ENCODE measurements at places on chromosomes 1 and 21.

DNA sequence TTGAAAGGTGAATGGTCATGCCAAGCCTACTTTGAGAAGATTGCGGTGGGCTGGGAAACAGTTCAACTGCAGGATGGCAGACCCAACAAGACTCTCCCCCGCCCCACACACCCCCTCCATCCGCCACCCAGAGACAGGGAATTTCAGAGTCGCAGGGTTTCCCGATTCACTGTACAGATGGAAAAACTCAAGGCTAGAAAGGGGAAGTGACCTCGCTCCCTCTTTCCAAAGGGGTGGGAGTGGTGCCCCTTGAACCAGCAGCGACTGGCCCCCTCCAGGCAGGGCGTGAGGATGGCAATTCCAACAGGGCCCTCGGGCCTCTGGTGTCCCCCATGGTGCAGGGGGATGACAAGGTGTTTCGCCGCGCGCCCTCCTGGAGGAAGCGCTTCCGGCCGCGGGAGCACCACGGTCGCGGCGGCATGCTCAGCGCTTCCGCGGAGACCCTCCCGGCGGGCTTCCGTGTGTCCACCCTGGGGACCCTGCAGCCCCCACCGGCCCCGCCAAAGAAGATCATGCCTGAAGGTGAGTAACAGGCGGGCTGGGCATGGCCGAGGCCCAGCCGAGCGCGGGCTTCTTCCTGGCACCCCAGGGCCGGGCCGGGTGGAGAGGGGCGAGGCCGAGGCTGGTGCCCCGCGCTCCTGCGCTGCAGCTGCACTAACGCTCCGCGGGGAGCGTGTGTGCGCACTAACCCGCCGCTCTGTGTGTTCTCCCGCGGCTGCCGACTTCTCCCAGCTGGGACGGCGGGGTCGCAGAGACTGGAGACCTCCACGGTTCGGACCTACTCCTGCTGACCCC, 10.4 kb downstream of the MYOG start:
- DNase-seq, result no peak

DNA sequence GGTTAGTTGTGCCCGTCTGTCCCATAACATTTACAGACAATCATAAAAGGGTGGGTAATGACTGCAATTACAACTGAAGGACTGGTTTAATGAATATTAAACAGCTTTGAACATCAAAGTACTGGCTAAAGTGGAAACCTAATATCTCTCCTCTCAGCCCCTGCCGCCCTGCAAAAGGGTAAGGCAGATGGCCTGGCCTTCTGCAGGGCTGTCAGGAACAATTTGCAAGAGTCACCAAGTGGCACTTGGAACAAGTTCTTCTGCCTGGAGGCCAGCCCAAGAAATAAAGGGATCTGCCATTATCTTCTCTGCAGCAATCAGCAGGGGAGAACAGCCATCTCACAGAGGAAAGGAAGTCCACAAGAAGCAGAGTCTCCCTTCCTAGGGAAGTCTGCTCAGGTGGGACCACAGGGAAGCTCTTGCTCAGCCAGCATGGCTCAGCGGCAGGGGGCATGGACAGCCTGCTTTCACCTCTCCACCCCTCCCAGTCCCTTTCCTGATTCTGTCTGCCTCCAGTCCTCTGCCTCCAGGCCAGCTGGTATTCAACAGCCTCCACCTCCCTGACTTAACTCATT, 96.1 kb downstream of the TRABD2B start:
- DNase-seq, result no peak

DNA sequence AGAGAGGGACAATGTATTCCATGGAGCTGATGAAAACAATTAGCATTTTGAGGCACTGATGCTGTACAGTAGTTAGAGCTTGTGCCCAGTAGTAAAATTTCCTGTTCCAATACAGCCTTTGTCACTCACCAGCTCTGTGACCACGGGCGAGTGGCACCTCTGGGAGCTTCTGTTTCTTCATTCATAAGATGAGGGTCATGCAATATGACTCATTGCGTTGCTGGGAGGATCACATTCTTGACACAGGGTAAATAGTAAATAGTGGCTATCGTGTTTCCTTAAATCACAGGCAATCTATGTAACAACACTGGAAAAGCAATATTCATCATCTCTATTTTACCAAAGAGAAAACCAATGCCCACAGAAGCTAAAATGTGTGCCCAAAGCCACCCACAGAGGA, 4.5 kb upstream of the LRRC52 start:
- no peak for DNase-seq

DNA sequence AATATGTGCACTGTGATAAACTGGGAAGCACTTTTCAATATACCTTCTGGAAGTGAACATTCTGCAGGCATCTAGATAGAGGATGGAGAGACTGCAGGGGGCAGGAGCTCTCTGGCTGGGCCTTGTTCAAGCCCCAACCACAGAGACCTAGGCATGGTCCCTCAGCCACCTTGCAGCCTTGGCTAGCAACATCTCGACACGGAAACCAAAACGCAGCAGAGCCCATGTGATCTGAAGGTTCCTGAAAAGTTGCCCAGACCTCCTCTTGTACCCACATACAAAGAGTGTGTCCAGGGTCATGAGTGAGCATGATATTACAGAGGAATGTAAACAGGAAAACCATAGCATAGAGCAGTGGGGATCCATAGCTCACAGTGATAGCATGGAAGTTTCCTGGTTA, 33.1 kb upstream of the SAMD11 start:
- no peak for DNase-seq

DNA sequence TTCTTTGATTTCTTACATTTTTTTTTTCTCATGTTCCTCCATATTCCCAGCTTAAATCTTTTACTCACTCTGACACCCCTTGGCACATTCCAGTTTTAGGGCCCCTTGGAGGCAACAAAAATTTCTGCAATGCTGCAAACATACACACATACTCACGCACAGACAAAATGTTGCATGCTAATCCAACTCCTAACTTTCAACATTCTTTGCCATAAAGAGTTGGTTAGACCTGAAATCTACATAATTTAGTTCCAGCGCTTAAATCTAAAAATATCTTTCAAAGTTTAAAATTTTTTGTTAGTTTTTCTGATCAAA, 103.9 kb downstream of the PTPN14 start:
- DNase-seq, result no peak

DNA sequence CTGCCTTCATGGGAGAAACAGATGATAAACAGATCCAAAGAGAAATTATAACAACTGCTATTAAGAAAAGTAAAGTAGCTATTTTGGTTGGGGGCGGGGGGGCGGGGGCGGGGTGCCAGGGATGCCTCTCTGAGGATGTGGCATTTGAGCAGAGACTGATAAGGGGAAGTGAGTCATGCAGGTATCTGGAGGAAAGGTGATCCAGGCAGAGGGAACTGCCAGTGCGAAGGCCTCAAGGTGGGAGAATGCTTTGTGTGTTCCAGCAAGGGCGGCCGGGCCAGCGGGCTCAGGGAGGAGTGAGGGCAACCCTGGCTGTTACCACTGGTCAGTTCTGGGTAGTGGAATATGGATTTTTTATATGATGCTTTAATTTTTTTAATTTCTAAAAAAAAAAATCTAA, 7.0 kb upstream of the TNFRSF1B start:
- DNase-seq, result no peak

- DNase-seq, result no peak
Measured at GRCh38 chr1:67134695-67135094, at the start of gene C1orf141. Gene C1orf141 (minus strand): TSS chr1:67134970. CDS start chr1:67127240, 7,730 bp downstream.

GRCh38 chr1:61081144-61081685, 1.1 kb upstream of the NFIA start:
- DNase-seq, result no peak

GRCh38 chr21:35737899-35738346, 322.4 kb downstream of the SETD4 start:
- DNase-seq, result peak; percentile 15

DNA sequence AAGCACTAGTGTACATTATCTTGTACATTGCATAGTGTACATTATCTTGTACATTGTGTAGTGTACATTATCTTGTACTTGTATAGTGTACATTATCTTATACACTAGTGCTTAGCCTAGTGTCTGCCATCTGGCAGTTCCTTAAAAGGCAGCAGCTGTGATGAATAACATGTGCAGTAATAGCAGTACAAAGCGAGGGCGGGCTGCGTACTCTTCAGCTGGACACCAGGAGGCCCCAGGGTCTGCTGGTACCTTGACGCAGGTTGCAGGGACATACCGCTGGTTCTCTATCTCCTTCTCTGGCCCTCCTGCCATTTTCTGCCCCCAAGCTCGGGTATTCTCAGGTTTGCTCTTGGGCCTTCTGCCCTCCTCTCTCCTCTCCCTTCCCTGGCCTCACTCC, 149.6 kb downstream of the SEC16B start:
- no peak for DNase-seq

DNA sequence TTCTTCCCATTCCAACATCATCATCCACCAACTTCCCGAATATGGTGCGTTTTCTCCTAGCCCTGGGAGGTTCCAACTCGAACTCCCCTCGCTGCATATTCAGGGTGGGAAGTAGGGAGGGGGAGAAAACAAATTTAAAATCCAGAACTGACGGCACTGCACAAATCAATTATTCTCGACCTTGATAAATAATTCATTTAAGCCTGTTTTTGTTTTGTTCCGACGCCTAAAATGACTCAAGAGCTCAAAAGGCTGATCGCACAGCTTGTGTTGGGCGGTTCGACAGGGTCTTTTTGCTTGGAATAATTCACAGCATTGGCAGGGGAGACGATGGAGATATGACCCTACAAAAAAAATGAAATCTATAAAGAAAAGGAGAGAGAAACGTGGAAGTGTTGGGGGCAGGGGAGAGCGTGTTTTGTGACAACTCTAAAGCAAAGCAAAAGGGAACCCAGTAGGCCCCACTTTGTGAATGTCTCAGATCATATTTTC, 3.1 kb upstream of the BARHL2 start:
- no peak for DNase-seq

- DNase-seq, result no peak
Measured at GRCh38 chr1:5960336-5960735, 31.9 kb downstream of the NPHP4 start.

DNA sequence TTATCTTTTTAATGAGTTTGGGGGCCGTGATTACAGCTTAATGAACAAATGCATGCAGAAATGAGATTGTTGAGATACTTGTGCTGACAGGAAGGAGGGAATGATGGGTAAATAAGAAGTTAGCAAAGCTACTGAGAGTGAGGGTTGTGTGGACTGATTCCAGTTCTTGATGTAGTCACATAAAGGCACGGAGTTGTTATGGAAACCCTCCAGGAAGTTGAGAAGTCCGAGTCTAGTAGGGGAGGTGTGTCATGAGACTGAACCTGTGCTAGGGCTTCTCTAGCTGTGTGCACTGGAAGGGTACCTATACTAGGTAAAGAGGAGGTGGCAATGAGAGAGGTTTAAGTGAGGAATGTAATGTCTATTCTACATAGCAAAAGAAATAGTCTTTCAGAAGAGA, 475.7 kb downstream of the USP25 start:
- no peak for DNase-seq

DNA sequence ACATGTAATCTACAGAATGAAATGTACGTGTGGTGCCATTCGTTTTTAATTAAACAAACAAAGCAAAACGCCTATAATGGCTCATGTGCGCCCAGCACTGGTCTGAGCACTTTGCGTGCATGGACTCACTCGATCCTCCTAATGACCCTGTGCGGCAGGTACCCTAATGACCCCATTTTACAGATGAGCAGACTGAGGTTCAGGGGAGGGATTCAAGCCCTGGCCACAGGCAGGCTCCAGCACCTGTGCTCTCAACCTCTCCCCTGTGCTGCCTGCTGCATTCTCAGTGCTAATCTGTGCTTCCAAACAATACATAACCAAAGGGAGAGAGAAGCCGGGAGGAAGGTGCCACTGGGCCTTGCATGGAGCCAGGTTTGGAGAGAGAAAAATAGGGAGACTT, 124.2 kb upstream of the ZBTB40 start:
- DNase-seq, result no peak

DNA sequence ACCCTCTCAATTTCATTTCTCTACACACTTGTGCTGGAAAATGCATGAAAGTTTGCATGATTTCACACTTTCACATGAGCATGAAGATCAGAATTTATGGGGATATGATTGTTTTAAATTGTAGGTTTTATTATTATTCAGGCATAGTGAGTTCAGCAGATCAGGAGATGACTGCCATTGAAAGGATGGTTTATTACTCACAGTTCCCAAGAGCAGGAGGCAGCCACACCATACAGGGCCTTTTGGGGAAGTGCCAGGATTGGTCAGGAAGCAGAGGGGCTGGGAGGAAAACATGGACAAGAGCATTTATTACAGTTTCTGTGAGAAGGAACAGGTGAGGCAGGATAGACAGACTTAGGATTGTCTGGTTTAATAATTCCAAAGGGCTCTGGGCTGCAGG, 114.6 kb upstream of the KCNJ15 start:
- DNase-seq, result no peak

DNA sequence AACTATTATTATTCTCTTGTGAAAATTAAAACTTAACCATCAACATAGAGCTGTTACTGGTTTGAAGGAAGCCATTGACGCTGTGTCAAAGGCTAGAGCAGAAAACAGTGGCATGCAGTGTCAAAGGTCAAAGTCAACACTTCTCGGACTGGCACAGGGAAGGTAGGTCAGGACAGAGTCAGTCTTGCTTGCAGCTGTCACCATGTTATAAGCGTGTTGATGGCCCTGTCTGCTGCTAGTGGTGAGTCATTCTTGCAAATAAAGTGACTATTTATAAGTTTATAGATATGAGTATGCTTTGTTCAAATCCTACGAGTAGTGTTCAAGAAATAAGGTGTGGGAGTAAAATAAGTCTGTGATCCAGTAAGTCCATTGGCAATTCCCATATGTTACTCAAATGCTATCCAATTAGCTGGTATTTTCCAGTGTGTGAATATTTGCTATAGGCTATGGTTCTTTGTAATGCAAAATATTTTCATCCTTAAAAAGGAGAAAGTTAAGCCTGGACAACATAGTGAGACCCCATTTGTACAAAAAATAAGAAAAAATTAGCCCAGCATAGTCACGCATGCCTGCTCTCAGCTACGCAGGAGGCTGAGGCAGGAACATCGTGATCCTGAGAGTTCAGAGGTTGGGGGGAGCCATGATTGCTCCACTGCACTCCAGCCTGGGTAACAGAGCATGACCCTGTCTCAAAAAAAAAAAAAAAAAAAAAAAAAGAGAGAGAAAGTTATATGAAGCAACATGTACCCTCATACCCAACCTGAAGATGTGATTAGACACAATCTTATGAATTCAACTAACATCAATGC, 26.3 kb upstream of the TINAGL1 start:
- no peak for DNase-seq

DNA sequence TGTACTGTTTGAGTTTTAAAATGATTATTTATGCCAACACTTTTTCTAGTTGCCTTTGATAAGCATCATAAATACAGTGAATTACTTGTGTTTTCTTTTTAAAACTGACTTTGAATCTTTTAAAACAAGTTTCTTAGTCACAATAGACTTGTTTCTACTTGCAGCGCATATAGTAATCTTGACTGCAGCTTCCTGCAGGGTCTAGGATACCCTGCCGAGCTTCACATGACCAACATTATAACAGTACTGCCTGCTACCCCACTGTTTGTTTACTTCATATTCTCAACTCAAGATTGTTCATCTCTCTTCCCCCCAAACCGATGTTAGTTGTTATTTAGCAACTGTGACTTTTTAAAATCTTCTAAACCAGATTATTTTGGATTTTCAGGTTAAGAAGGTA, 751.3 kb upstream of the NEGR1 start:
- no peak for DNase-seq

- no peak for DNase-seq
Measured at GRCh38 chr1:67439277-67440029, 9.3 kb upstream of the SERBP1 start.

- DNase-seq, result no peak
Measured at GRCh38 chr1:91765293-91765692, 120.7 kb downstream of the TGFBR3 start.

GRCh38 chr1:69765951-69766350, 198.2 kb downstream of the LRRC7 start:
- DNase-seq, result no peak

GRCh38 chr1:69492286-69492685, 75.4 kb upstream of the LRRC7 start:
- no peak for DNase-seq

- no peak for DNase-seq
Measured at GRCh38 chr1:227391211-227391610, 72.9 kb upstream of the CDC42BPA start.

Data from uterus (tissue), 4 donors.